Mucosa of descending colon (tissue), 3 donors: ENCODE measurements at places on chromosomes 7 and 10. TPM values are rescaled to one million over a fixed set of nuclear protein-coding genes. Genes with fewer than 3 reads are reported as not detected.
A peak's percentile ranks its signal among the peaks of the same experiment; 100 is the strongest.

Gene ZP3
- total RNA-seq: 10.8 TPM

GRCh38 chr7:116095396-116095795, 64.8 kb upstream of the TFEC start:
- no peak for DNase-seq

Gene CRYGN
- total RNA-seq: not detected

DNA sequence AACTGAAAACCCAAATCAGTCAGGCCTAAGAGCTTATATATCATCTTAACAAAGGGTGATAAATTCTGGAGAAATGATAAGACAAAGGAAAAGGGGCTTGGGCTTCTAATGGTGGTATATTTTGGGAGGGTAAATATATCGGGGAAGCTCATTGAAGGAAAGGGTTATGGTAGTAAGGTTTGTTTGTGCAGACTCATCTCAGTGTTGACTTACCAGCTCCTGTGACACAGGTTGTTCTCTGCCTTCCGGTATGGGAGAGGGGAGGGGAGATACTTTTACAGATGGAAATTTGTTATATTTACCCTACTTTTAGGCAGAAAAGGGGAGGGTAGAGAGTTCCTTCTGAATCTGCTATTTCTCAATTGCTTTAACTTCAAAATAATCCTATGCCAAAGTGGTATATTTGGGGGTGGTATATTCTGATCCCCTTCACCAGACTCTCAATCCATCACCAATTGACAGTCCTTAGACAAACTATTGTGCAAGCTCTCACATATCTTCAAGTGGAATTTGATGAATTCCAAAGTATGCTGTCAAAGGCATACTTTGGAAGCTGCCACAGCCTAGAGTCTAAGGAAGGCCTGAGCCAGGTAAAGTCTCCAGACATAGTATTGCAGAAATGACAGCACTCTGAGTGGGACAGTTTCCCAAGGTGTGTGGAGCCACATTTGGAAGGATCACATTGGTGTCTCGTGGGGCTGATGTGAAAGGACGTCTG, 13.3 kb upstream of the PAPSS2 start:
- no peak for DNase-seq

DNA sequence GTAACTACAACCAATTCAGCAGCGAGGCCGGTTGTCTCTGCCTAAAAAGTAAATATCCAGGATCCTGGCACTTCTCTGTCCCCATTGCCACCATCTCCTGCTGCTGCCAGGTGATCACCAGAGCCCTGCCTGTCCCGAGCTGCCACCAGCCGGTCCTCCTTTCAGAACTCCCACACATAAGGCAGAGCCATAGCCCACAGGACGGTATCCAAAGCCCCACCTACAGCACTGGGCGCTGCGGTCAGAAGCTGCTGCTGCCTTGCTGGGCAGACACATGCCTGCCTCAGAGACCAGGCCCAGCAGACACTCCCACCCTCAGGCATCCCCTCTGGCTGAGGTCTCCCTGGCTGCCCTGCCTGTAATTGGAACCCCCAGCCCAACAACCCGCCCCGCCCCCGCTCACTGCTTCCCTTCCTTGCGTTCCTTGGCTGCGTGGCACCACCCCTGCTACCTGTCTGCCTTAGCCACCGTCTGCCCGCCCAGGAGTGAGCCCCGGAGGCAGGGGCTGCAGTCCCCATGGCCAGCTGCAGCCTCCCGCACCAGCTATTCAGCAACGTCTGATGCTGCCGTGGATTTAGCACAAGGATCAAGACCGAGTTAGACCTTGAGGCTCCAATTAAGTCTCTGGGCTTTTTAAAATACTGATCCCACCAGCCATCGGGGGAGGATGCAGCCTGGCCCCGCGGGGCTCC, 100.7 kb downstream of the CYTH3 start:
- no peak for DNase-seq

DNA sequence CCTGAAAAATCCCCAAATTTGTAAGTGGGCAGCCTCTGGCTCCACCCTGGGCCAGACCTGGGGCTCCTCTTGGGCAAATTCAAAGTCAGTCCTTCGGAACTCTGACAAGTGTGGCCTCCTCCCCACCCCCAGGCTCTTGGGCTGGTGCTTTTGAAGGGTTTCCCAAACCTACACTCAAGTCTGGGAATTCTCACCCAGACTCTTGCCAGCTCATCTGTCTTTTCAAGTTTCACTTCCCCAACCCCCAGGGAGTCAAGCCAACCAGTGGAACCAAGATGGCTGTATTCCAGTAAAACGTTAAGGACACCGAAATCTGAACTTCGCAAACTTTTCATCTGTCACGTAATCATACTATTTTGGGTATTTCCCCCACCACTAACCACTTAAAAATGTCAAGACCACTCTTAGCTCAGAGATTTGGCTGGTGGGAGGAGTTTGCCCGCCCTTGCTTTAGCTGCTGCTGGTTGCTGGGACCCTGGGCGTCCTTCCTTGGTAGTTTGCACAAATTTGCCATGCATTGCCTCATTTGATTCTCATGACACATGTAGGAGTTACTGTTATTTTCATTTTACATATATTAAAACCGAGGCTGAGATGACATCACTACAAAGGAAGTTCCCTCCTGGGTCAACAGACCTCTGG, 1.7 kb upstream of the MYO1G start:
- no peak for DNase-seq

Gene FBXO24
- 0.66 TPM for total RNA-seq

Gene FOXI2
- total RNA-seq: not detected

Gene AP4M1
- 23.9 TPM for total RNA-seq

- no peak for DNase-seq
These were observed 43.3 kb upstream of the TMEM248 start for GRCh38 chr7:66877577-66878300.

Gene EBLN1
- not detected for total RNA-seq

- no peak for DNase-seq
These were observed 61.5 kb downstream of the FZD1 start for GRCh38 chr7:91325726-91326125.

GRCh38 chr10:71272056-71272771, 46.8 kb upstream of the SLC29A3 start:
- DNase-seq: no peak

- DNase-seq: no peak
These were observed 34.0 kb downstream of the GATA3 start for GRCh38 chr10:8088504-8088903.

DNA sequence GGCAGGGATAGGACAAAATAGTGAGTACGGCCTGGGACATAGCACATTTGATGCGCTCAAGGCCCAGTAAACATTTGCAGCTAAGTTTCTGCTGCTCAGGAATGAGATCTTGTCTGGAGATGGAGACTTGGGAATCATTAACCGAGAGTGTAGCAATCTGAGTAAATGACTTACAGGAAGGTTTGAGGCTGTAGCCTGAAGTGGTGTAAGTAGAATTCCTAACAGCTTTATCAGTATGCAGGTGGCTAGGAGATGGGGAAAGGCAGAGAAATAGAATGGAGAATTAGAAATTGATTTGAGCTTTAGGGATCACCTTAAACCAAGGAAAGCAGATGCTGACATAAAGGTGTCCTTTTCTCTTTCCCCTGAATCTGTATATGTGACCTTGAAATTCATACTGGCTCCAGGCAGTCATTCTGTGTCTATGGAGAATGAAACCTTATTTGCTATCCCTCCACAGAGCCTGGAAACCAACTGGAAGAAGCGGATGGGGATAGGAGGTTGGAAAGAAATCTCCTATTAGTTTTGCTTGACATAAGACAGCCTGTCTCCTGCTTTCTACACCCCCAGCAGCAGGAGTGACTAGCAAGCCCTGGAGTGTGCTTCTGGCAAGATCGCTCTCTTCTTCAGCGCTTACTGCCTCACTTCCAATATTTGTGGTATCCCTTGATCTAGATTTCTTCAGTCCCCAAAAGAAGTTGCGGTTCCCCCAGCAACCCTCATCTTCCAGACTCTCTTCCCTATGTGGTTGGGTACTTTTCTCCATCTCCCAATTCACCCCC, 6.4 kb upstream of the PON2 start:
- no peak for DNase-seq

DNA sequence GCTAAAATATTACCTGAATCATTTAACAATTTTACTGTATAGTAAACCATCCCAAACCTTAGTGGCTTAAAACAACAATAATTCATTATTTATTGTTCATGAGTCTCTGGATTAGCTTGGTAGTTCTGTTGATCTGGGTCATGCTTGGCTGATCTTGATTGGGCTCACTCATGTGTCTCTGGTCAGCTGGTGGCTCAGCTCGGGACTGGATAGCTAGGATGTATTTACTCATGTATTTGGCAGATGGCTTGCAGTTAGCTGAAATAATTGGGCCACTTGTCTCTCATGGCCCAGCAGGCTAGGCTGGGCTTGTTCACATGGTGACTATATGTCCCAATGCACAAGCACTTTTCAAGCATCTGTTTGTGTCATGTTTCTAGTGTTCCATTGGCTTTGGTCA, 262.8 kb downstream of the BBS9 start:
- no peak for DNase-seq

DNA sequence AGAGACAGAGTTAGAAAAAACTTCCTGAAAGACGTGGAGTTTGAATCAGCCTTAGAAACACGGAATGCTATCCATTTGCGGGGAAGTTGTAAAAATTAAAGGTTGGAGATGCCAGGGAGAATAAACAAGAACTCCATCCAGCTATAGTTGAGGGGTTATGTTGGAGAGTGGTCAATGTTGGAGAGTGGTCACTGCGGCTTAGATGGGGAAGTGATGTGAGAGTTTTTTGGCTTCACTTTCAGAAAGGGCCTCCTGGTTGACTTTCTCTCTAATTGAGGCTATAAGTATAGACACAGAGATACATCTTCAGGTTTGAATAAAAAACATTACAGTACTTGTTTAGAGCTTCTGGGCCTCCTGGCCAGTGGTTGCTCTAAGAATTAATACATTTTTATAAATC, 675 bp downstream of the CC2D2B start:
- DNase-seq: no peak

DNA sequence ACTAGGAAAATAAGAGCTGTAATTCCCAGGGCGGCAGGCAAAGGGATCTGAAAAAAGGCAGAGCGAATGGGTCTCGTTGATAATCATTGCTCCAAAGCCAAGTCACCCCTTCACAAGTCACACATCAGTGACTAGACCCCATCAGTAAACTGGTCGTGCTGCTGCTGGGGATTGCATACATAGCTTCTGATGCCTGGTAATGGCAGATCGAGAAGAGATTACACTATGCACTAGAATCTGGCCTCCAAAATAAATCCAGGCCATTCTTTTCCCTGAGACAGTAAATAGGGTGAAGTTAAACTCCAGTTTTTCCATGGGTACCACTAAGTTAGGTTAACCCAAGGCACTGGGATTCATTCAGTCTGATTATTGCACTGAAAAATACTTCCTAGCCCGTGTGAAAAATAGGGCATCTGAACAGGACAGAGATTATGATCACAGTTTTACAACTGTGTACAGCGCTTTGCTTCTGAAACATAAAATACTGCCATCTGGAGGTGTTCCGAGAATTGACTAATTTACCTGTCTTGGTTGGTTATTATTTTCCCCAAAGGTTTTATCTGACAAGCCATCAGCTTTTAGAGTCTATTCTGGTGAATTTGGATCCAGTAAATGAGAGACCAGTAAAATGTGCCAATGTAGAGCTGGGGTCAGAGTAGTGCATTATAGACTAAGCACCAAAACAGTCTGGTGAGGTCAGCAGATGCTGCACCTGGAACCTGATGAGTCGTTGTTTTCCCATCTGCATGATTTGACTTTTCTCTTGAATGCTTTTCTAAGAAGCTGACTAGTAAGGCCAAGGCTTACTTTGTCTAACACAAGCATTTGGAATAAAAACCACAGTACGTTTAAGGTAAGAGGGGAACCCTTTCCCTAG, 82.9 kb upstream of the AFAP1L2 start:
- DNase-seq: no peak

Gene ZNF789
- total RNA-seq: 12.3 TPM

DNA sequence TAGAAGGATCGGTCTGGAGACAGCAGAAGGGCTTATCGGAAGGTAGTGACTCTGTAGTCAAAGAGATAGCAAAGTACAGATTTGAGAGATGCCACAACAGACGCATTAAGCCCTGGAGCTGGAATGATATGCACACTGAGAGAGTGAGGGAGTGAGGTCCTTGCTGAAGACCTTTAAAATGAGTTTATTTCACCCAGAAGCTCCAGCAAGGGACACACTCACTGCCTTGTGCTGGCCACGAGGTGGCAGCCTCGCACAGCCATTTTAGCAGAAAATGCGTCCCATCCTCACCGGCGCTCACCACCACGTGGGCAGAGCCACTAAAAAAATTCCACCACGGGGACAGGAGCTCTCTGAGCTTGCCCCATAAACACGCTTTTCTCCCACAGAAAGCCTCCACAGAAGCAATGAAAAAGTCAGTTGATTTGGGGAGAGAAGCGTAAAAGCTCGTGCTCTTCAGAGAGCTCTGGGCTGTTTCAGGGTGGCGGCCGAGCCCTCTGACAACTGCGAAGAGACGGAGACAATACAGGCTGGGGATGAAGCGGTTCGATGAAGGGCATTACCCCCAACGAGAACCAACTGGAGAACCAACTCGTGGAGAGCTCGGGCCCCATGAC, 163.0 kb upstream of the KLF14 start:
- DNase-seq: peak; percentile 71

Gene HTR5A
- not detected for total RNA-seq

Gene FZD8
- 13.4 TPM for total RNA-seq

DNA sequence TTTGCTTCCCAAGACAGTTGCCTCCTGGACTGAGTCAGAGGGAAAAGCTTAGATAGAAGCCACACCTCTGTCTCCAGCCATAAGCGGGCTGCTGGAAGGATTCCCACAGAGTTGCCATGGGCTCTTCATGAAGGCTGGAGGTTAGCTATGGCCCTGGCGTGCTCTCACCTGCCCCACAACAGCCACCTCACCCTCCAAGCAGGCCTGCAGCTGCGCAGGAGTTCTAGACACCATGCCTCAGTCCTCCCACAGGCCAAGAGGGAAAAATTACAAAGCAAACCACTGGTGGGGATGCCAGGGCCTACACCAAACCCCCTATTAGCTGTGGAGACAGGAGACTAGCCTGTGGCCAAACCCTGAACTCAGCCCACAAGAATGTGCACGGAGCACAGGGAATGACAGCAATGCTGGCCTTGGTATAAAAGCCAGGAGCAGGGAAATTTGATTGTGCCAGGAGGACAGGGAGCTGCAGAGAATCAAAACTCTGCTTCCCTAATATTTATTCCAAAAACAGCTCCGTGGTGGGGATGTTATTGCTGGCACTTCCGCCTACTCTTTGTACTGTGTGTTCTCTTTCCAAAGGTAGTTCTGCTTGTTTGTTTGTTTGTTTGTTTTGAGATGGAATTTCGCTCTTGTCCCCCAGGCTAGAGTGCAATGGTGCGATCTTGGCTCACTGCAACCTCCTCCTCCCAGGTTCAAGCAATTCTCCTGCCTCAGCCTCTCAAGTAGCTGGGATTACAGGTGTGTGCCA, 60.3 kb upstream of the STK17A start:
- no peak for DNase-seq

DNA sequence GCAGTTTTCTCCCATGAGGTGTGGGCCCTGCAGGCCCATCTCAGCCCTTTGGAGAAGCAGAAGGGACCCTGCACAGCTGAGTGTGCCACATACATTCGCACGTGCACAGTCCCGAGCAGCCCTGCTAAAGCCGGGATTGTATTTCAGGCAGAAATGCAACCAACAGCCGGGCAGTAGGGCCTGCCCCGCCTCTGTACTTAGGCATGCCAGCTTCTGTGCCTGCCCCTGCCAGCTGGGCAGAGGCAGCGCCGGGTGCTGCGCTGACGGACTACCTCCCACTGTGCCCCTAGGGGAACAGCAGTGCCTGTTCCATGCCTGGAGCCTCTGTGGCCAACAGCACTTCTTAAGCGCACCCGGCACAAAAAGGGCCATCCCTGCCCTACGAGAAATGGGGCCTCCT, 170.3 kb downstream of the NEURL1 start:
- DNase-seq: no peak
